Prostate gland (tissue), 2 donors: ENCODE measurements at places on chromosomes 7 and 10.

- DNase-seq: no peak
These were observed 13.5 kb downstream of the MGAM start for GRCh38 chr7:142009187-142009586.

DNA sequence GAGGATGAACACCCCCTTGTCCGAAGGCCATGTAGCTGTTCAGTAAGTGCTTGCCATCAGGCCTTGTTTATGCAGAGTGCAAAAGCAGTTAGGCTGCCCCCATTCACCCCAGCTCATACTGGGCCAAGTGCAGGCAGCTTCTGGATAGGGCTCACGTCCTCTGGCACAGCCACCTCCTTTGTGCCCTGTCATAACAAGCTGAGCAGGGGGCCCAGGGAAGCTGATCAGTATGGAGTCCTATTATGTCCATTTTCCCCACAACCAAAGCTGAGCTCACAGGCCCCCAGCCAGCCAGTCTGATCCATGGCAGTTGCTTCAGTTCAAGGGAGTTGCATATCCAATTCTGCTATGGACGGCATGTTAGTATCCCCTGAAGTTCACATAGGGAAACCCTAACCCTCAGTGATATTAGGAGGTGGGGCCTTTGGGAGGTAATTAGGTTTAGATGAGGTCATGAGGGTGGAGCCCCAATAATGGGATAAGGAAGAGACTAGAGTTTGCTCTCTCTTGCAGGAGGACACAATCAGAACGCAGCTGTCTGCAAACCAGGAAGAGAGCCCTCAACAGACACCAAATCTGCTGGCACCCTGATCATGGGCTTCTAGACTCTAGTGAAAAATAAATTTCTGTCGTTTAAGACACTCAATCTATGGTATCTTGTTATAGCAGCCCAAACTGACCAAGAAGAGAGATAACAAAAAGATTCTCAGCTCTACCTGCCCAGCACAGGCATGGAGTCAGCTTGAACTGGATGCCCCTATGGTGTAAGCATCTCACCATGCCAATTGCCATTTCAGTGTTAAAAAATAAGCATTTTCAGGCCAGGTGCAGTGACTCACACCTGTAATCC is 155.9 kb downstream of the FGFR2 start:
- no peak for DNase-seq

DNA sequence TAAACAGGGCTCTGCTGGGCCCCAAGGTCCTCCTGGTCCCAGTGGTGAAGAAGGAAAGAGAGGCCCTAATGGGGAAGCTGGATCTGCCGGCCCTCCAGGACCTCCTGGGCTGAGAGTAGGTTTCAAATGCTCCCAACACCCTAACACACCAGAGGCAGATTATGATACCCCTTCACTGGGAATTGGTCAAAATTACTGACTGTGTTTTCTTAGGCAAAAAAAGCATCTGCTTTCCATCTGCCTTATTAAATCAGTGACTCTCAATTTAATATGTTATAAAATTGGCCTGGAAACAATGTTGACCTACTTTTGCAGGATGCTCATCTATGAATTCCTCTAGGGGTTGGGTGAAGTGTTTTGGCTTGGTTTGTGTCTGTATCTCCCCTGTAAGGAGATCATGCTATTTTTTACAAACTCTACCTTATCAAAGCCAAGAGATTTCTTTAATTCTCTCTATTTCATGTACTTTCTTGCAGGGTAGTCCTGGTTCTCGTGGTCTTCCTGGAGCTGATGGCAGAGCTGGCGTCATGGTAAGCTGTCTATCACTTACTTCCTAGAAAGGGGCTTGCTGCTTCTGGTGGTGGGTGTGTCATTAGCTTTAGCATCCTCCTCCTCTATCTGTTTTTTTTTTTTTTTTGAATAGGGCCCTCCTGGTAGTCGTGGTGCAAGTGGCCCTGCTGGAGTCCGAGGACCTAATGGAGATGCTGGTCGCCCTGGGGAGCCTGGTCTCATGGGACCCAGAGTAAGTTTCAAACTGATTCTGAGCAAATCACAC is 15.9 kb downstream of the COL1A2 start:
- no peak for DNase-seq

- DNase-seq: no peak
These were observed 4.9 kb upstream of the KLHL7 start for GRCh38 chr7:23100697-23101096.

- no peak for DNase-seq
These were observed 159.2 kb upstream of the PITRM1 start for GRCh38 chr10:3331690-3332230.
